ENCODE measurements at places on chromosomes 13 and 19. TPM values are rescaled to one million over a fixed set of nuclear protein-coding genes. Genes with fewer than 3 reads are reported as not detected.

MYCBP2 gene
- total RNA-seq: 44.0 TPM

ZNF497 gene
- total RNA-seq: 0.21 TPM

ZSCAN18 gene
- total RNA-seq: 78.2 TPM

SRRM5 gene
- 0.16 TPM for total RNA-seq

ALKBH6 gene
- total RNA-seq: 10.3 TPM

PLK5 gene
- not detected for total RNA-seq

LRRC8E gene
- total RNA-seq: 0.65 TPM

TMEM221 gene
- total RNA-seq: not detected

PEAK3 gene
- 0.27 TPM for total RNA-seq

C3 gene
- total RNA-seq: 446 TPM

KLHL1 gene
- not detected for total RNA-seq

CATSPERD gene
- not detected for total RNA-seq

DNA sequence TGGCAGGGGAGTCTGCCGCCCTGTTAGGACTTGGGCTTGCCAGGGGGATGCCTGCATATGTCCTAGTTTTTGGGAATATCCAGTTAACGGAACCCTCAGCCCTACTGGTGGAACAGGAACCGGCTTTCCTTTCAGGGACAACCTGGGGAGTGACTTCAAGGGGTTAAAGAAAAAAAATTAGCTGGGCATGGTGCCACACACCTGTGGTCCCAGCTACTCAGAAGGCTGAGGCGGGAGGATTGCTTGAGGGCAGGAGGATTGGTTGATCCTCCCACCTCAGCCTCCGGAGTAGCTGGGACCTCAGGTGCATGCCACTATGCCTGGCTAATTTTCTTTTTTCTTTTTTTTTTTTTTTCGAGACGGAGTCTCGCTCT is 22.5 kb downstream of the LDLR start:
- no peaks in the 10 kb centered on the region for H3K27me3 ChIP-seq
- H3K4me1 ChIP-seq: no peaks in the 10 kb centered on the region
- no peak overlapping the region for H3K4me3 ChIP-seq
- H3K27ac ChIP-seq: no peak overlapping the region
- no peak for DNase-seq
- peaks cover 10% of the 10 kb centered on the region for H3K36me3 ChIP-seq

DNA sequence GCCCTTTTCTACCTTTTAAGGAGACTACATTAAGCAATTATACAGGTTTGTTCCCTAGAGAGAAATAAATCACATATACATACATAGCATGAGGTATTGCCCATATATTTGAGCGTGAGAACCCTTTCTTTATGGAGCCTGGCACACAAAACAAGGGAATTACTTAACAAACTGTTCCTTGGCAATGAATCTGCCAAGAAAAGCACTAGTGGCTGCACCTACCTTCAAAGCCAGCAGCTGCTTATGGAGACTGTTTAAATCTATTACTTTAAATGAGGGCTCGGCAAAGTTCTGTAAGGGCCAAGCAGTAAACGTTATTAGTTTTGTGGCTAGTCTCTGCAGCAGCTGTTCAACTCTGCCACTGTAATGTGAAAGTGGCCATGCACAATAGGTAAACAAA is 7.0 kb downstream of the RFX1 start:
- no peaks in the 10 kb centered on the region for H3K27me3 ChIP-seq
- peaks cover 27% of the 10 kb centered on the region for H3K4me1 ChIP-seq
- no peak for DNase-seq
- H3K27ac ChIP-seq: no peak overlapping the region
- H3K4me3 ChIP-seq: no peak overlapping the region
- no peaks in the 10 kb centered on the region for H3K36me3 ChIP-seq

- H3K27ac ChIP-seq: no peak overlapping the region
- no peak for DNase-seq
- no peak overlapping the region for H3K4me3 ChIP-seq
- H3K36me3 ChIP-seq: peaks cover 10% of the 10 kb centered on the region
Measured at GRCh38 chr19:9165261-9165660, 13.5 kb upstream of the OR7D2 start.

DNA sequence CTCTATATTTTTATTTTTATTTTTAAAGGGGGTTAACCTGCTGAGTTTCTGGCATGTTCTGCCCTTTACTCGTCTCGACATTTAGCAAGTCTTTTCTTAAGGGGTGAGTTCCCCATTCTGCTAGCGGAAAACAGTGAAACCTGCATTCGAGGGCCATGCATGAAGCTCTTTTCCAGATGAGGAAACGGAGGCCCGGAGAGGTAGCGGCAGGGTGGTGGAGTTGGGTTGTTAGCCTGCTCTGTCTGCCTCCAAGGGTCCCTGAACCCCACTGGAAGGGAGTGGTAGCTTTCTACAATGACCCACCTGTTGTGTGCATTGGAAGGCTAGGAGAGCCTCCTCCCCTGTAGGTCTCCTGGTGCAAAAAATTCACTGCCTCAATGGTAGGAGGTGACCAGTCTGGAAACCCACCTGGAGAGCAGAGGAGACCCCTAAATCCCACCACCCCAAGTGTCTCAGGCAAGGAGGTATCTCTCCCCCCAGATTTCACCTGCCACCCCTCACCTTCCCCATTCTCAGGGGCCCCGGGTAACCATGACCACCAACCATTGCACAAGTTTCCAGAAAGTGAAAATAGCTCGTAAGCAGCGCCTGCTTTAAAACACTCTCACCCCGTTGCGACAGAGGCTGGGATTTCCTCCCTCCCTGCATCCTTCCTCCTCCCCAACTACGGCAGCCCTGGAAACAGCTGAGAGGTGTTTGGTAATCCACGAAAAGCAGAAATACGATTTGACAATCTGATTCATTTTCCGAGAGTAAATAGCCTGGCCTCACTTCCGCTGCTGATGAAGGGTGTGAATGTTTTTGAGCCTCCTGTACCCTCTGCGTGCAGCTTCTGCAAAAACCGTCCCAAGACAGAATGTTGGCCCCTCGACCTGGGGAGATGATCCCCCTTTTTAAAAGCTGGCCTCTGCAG is 3.5 kb downstream of the KLF2 start:
- H3K4me1 ChIP-seq: peaks cover 45% of the 10 kb centered on the region
- peak overlapping the region; percentile 97 for H3K27ac ChIP-seq
- H3K27me3 ChIP-seq: no peaks in the 10 kb centered on the region

DNA sequence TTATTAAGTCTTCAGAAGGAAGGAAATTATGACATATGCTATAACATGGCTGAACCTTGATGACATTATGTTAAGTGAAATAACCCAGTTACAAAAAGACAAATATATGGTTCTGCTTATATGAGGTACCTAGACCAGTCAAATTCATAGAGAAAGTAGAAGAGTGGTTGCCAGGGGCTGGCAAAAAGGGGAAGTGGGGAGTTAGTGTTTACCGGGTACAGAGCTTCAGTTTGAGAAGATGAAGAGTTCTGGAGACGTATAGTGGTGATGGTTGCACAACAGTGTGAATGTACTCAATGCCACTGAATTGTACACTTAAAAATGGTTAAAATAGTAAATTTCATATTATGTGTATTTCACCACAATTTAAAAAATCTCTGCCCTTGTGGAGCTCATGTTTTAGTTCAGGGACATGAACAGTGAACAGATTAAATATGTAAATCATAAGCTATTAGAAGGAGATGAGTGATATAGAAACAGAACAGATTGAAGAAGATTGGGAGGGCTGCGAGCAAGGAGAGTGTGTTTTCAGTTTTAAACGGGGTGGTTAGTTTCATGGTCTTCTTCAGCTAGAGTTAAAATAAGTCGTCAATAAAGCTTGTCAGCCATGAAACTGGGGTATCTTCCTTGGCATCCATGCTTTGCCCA is 355.2 kb downstream of the KCNRG start:
- H3K36me3 ChIP-seq: no peaks in the 10 kb centered on the region
- no peaks in the 10 kb centered on the region for H3K27me3 ChIP-seq
- DNase-seq: no peak
- no peak overlapping the region for H3K4me3 ChIP-seq
- no peaks in the 10 kb centered on the region for H3K4me1 ChIP-seq
- H3K27ac ChIP-seq: no peak overlapping the region

GRCh38 chr13:31946091-31946770 is 85.3 kb upstream of the FRY start:
- no peak overlapping the region for H3K4me3 ChIP-seq
- DNase-seq: no peak
- H3K27me3 ChIP-seq: no peaks in the 10 kb centered on the region

- no peak overlapping the region for H3K27ac ChIP-seq
- H3K36me3 ChIP-seq: no peaks in the 10 kb centered on the region
- H3K4me1 ChIP-seq: no peaks in the 10 kb centered on the region
- H3K4me3 ChIP-seq: no peak overlapping the region
- no peak for DNase-seq
Measured at GRCh38 chr13:22162889-22163288, 492.0 kb downstream of the FGF9 start.

DNA sequence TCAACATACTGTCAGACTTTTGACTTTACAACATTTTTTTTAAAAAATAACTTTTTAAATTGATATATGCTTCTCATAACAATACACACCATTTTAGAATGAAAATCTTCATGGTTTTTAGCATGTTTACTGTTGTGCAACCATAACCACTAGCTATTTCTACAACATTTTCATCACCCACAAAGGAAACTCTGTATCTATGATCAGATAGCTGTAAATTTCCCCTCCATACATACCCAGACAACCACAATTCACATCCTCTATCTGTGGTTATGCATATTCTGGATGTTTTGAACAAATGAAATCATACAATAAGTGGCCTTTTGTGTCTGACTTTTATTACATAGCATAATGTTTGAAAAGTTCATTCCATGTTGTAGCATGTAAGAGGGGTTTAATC is 1666.0 kb downstream of the EFNB2 start:
- DNase-seq: no peak
- H3K36me3 ChIP-seq: no peaks in the 10 kb centered on the region
- no peaks in the 10 kb centered on the region for H3K27me3 ChIP-seq
- no peaks in the 10 kb centered on the region for H3K4me1 ChIP-seq
- no peak overlapping the region for H3K4me3 ChIP-seq

DNA sequence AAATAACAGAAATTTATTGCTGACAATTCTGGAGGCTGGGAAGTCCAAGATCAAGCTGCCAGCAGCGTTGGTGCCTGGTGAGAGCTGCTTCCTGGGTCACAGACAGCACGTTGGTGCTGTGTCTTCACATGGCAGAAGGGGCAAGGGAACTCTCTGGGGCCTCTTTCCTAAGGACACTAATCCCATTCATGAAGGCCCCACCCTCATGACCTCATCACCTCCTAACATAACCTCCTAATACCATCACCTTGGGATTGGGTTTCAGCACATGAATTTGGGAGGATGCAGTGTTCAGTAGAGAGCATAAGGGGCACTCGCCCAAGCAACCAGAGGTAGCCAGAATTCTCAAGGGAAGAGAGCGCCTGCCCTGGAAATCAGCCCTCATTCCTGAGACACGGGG is 15.7 kb downstream of the TMEM150B start:
- no peaks in the 10 kb centered on the region for H3K27me3 ChIP-seq
- DNase-seq: no peak
- H3K36me3 ChIP-seq: peaks cover 10% of the 10 kb centered on the region
- H3K4me1 ChIP-seq: no peaks in the 10 kb centered on the region

DNA sequence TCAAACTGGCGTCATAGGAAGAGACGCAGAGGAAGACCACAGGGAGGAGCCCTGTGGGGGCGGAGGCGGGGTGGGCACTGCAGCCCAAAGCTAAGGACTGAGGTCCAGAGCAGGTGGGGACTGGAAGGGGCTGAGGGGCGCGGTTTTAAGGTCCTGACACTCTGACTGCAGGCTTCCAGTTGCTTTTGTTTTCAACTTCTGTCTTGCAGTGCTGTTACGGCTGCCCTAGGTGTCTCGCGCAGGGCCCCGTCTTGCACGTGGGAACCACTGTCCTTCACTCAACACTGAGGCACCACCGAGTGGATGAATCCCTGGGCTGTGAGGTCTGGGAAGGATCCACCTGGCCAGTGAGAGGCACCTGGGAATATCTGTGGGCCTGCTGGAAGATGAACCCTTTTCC is 76.0 kb downstream of the TEX29 start:
- H3K4me3 ChIP-seq: no peak overlapping the region
- no peaks in the 10 kb centered on the region for H3K36me3 ChIP-seq
- no peaks in the 10 kb centered on the region for H3K27me3 ChIP-seq

DNA sequence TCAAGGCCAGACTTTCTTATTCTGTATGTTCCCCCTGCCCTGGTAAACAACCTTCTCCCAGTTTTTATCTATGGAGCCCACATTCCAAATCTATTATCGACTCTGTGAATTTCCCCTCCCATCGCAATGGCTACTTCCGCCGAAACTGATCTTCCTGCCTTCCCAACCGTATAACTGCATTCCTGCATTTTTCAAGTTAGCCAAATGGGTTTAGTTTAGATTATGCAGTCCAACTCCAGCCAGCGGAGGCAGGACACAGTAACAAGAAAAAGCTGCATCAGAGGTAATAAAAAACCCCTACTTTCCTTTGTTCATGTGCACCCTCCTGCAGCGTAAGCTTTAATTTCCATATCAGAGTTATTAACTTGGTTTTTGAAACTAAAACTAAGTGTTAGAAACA is 112.2 kb upstream of the ZNF91 start:
- H3K27me3 ChIP-seq: no peaks in the 10 kb centered on the region
- DNase-seq: no peak
- no peak overlapping the region for H3K27ac ChIP-seq
- H3K4me3 ChIP-seq: no peak overlapping the region

- peak within 1 kb of the TSS; percentile 41 for H3K4me3 ChIP-seq
- DNase-seq: no peak
- H3K4me1 ChIP-seq: peaks cover 15% of the 10 kb centered on the region
- H3K27ac ChIP-seq: no peak within 1 kb of the TSS
- H3K36me3 ChIP-seq: no peaks in the 10 kb centered on the region
Measured at GRCh38 chr13:24680258-24680920, at the start of gene ATP12A. ATP12A (plus strand) TSS chr13:24680408; CDS start chr13:24680744, 336 bp downstream.

DNA sequence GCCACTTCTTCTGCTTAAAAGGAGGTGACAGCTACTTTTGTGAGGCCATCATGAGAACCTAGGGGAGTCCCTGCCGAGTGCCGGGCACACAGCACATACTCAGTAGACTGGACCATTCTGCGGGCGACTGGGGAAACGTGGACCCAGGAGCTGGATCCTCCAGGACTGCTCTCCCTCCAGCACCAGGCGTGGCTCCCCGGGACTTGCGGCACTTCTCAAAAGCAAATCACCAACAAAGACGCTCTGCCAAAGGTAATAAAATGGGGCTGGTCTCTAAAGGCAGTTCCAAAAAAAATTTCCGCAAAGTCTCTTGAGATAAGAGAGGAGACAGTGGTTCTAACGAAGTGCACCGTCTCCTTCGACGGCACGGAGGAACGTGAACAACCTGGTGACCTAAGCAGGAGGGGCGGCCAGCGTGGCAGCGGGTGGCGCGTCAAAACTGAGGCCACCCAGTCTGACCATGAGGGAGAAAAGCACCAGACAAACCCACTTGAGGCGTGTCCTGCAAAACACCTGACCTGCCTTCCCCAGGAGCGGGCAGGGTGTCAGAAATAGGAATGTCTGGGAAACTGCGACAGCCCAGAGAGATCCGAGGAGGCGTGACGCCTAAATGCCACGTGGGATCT is 1.4 kb upstream of the TMPRSS9 start:
- H3K4me1 ChIP-seq: no peaks in the 10 kb centered on the region
- peaks cover 8% of the 10 kb centered on the region for H3K36me3 ChIP-seq
- peaks cover 17% of the 10 kb centered on the region for H3K27me3 ChIP-seq
- DNase-seq: no peak
